ENCODE measurements at places on chromosomes 12 and 14.

DNA sequence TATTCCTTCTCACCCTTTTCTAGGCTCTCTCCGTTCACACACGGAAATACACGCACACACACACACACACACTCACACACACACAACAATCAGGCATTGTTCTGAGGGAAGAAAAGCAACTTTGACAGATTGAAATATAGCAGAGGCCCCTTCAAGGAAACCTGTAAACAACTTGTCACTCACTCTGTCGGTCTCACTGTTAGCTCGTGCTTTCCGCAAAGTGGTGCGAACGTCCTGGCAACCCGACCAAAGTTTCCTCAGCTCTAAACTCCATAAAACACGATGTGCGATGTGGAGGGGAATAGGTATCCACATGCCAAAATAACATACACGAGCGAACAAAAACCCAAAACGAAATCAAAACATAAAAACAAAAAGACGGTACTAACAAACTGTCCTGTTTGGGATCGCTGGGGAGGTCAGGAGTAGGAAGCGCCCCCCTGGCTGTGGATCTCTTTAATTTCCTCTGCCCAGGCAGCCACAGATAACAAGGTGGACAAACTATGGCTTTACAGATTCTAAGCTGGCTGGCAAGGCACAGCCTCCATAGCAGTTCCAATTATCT, 822 bp upstream of the SOX5 start:
- no peak for DNase-seq

DNA sequence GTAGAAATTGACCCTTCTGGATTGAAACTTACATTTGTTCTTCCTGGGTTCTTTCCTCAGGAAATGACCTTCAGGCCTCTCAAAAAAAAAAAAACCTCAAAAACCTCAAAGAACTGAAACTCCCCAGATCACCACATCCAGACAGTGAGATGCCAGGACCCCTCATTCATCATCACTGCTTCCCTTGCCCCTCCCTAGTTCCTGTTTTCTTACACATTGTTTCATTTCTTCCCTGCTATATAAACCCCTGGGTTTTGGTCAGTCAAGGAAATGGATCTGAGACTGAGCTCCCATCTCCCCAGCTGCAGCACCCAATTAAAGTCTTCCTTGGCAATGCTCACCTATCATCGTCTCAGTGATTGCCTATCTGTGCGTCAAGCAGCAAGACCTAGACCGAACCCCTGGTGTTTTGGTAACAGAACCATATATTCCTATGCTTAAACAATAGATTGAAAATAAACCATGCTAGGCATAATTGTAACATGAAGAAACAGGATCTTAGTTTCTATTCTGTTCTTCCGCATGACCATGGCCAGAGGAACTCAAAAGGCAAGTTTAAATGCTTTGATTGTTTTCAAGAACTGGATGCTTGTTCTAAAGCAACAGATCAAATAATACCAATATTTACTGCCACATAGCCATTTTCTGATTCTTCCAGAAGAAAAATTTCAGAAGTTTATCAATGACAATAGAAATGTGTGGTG, 108.0 kb upstream of the MAX start:
- no peak for DNase-seq

DNA sequence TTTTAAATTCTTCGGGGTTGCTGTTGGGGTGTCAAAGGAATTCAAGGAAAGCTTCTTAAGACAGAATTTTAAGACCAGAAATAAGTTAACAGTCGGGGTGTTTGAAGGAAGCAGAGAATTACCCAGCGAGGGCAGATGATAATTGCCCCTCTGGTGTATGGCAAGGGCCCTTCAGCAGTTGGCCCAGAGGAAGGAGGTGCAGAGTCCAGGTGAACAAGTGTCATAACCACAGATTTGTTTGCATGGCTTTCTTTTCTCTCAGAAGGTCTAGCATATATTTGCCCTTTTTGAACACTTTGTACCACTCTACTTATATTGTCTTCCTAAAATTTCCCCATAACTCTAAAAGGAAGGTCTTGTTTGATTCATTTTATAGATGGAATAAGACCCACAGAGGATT, 1.8 kb downstream of the PDE6H start:
- no peak for DNase-seq

DNA sequence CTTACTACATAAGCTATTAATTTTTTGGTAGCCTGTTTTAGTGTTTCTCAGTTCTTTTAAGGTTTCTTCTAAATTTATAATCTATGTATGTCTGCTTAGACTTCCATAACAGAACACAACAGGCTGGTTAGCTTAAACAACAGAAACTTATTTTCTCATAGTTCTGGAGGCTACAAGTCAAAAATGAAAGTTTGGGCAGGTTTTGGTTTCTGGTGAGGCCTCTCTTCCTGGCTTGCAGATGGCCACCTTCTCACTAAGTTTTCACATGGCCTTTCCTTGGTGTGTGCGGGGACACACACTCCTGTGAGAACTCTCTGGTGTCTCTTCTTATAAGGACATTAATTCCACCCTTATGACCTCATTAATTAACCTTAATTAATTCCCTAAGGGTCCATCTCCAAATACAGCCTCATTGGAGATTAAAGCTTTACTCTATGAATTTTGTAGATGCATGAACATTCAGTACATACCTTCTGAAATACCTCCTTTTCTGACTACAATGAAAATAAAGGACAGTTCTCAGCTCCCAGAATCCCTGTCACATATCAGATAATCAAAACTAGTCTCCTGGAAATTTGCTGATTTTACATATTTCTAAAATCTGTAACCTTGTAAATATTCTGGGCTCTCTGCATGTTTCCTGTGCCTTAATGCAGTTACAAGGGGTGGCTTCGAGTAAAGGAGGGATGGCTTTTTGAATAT, 23.2 kb upstream of the BMAL2 start:
- DNase-seq = no peak

GRCh38 chr12:21001778-21002177, 129.2 kb upstream of the SLCO1B1 start:
- DNase-seq = no peak
